ENCODE measurements at places on chromosomes 7 and 10.

DNA sequence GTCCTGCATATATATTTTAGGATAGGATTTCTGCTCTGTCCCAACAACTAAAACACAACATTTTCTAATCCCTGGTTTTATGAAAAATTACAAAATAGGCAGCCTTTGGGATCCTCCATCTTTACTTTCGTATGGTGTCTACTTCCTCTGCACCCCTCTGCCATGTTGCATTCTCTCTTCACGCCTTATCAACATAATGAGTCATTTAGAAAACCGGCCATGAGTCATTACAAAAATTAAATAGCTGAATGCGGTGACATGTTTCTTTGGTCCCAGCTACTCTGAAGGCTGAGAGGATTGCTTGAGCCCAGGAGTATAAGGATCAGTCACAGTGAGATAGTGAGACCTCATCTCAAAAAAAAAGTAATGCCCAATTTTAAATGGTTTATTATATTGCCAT is 148.1 kb upstream of the CELF2 start:
- no peak for DNase-seq

- peak; percentile 42 for DNase-seq
Observed at GRCh38 chr10:49761789-49762565, at the start of gene OGDHL. Gene OGDHL (minus strand): TSS chr10:49762323. CDS start chr10:49758592, 3,731 bp downstream.

DNA sequence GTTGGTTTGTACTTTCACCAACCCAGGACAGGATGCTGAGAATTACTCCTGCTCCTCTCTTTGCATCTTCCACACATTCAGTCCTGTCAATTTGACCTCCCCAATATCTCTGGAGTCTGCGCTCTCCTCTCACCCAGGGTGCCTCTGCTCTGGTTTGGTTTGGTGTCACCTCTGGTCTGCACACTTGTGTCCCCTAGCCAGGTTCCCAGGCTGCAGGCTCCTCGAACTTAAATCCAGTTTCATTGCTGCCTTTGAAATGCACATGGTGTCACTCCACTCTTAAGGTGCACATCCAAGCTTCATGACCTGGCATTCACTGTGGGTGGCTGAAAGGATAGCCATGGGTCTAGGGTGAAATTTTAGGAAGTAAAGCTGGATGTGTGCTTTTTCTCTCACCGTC is 271.6 kb downstream of the RPS24 start:
- DNase-seq, result no peak

GRCh38 chr7:1882451-1882850 is 212.4 kb downstream of the ELFN1 start:
- no peak for DNase-seq

DNA sequence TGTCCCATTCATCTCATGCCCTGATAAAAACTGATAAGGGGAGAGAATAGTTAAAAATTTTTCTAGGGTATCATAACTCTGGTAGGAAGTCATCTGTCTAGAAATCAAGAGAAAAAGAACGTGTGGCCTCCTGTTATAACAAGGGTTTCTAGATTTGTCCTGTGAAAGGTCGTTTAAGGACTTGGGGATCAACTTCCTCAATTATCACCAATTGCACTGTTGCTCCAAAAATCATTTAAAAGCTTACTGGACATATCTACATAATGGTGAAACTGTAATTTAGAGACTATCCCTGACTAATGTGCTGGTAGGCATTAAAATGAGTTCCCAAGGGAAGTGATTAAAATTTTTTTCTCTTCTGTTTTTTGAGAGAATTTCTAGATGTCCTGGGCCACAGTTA is 58.2 kb downstream of the GPR141 start:
- no peak for DNase-seq

DNA sequence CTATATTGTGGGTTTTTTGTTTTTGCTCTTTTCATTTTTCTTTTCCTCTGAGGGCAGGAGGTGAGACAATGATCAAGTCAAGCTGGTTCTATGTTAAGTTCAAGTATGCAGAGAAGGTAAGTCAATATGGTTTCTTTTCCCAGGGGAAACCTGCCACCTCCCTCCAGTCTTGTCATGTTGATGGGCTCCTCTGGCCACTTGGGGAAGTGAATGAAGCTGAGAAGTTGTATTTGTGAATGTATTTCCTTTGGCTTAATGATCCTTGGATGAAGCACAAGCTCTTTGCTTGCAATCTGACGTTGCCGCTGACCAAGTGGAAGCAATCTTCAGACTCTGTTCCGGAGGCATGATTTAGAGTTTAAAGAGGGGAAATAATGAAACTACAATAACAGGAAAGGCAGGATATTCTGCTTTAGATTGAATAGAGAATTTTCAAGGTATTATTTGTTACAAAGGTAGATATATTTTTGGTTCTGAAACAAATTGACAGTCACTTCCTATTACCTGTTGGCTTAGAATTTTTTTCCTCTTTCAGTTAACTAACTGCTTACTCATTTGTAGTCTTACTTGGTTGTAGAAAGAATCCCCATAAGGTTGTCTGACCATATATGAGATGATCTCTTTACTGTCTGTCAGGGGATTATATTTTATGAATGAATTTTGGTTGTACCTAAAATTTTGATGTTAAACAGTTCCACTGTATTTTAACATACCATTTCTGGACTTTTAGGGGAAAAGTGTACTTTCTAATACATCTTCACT is 369.6 kb downstream of the AUTS2 start:
- DNase-seq, result no peak

- DNase-seq, result peak; percentile 85
Observed at GRCh38 chr10:102776779-102777456, 33.2 kb downstream of the WBP1L start.

GRCh38 chr10:75253281-75254220 is 17.8 kb upstream of the COMTD1 start:
- no peak for DNase-seq

Measured in psoas muscle (tissue), 8 donors.